ENCODE measurements at places on chromosomes 1 and 21. TPM values are rescaled to one million over a fixed set of nuclear protein-coding genes. Genes with fewer than 3 reads are reported as not detected.

GRCh38 chr1:178494569-178494971, 2.2 kb downstream of the CLEC20A start:
- no peak for DNase-seq
- H3K4me3 ChIP-seq, result no peak overlapping the region
- no peaks in the 10 kb centered on the region for H3K4me1 ChIP-seq
- H3K36me3 ChIP-seq, result no peaks in the 10 kb centered on the region
- no peaks in the 10 kb centered on the region for H3K27me3 ChIP-seq

DNA sequence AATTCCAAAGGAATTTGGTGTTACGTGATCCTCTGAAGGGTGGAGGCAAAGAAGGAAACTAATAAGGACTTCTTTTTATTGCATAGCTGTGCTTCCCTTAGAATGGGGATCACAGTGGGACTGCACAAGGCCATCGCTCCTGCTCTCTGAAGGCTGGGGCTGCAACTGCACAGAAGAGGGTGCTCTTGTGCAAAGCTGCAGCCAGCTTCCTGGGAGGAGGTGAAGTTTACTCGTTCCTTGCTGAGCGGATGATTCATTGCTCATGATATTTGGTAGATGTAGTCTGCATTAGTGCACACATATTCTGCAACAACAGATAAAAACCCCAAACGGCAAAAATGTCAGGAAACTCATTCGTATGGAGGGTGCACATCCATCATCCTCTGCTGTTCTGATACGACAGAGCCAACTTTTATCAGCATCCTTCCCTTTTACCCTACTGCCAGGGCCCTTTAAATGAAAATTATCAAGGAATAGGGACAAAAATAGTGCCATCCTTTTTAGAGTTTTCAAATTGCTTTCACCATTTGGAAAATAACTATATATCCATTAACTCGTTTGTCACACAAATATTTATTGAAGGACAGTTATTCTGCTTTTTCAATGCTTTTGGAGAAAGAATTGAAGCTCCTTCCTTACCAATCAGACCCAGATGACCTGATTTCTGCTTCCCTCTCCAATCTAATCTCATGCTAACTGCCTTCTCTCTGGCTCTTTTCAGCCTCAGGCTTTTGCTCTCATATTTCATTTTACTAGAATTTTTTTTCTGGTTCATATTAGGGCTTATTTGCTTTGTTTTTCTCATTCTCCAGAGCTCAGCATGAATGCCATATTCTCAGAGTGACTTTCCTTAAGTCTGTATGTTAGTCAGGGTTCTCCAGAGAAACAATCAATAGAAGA, 263.6 kb downstream of the DUSP10 start:
- no peak overlapping the region for H3K4me3 ChIP-seq
- no peaks in the 10 kb centered on the region for H3K4me1 ChIP-seq
- peak; percentile 47 for DNase-seq
- H3K27me3 ChIP-seq, result no peaks in the 10 kb centered on the region
- H3K27ac ChIP-seq, result no peak overlapping the region
- H3K36me3 ChIP-seq, result no peaks in the 10 kb centered on the region

DNA sequence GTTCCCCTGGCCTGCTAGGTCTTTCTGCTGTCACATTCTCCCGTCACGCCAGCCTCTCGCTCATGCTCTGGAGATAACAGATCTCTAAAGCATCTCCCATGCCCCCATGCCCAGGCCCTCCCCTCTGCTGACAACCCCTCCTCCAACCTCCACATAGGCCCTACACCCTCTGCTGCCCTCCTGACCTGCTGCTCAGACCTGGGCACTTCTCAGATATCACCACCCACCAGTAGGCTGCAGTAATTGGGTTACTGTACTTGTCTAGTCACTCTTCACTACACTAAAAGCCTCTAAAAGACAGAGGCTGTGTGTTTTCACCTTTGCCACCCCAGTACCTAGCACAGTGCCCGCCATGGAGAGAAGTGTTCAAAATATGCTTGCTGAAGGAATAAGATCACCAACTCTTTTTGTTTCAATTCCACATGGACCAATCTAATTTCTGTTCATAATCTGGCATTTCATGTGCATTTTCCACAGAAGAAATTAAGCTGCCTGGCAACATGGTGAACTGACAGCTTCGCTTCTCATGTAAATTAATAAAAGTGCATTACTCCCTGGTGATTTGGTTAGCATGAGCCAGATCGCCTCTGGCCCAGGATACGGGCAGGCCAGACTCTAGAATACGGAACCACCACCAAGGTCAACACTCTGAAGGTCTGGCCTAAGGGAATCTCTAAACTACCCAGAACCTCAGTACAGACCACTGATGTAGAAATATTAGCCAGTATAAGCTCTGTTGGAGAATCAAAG, 20.7 kb downstream of the LBR start:
- H3K27me3 ChIP-seq, result no peaks in the 10 kb centered on the region
- no peak for DNase-seq
- no peaks in the 10 kb centered on the region for H3K4me1 ChIP-seq
- H3K27ac ChIP-seq, result no peak overlapping the region
- peaks cover 41% of the 10 kb centered on the region for H3K36me3 ChIP-seq
- H3K4me3 ChIP-seq, result no peak overlapping the region

TNFRSF4 gene
- total RNA-seq, result 0.37 TPM

DNA sequence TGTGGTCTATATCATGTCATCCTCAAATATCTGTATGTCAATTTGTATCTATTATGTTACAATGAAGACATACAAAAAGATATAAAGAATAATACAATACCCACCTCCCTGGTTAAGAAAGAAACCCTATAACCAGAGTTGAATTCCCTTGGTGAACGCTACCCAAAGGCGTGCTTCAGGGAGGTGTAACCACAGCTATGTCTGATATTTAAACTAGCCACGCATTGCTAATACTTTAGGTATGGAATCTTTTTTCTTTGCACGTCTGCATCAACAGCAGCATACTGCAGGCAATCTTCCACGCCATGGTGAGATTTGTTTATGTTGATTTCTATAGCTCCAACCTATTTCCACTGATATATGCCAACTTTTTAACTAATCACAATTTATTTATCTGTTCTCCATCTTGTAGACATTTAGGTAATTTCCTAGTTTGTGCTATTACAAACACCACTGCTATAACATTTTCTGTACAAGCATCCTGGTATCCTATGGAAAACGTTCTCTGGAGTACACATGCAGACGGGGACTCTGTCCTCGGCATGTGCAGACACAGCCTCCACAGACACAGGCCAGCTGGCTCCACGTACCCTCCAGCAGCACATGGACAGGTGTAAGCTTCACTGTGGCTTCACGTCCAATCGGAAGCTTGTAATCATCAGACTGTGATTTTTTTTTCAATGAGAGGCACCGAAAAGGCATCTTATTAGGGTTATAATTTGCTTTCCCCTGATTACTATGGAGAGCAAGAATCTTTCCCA, 58.5 kb downstream of the HSF2BP start:
- H3K4me1 ChIP-seq, result peaks cover 3% of the 10 kb centered on the region
- no peak overlapping the region for H3K4me3 ChIP-seq
- H3K27me3 ChIP-seq, result no peaks in the 10 kb centered on the region
- H3K27ac ChIP-seq, result no peak overlapping the region

SLAMF8 gene
- not detected for total RNA-seq

DNA sequence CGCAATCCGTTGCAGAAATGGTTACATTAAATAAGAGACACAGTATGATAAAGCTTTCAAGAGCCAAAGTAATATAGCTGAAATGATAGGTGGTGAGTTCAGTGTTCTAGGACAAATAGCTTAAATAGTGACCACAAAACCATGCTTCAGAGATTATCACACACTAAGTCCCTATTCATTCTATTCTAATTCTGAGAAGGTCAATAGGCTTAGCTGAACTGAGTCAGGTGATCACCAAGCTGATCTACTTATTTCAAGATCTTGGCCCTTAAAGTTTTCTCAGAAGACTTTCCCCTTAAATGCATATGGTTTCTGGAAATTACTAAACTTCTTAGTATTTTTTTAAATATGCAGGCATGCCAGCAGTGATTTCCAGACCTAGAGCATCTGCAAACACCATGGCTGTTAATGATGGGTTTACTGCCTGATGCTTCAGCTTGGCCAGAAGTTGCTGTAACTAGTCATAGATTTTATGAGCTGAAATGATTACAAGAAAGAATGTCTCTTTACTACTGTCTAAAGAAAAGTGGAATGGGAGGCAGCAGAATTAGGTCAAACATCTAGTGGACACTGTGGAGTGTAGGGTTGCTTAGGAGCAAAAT, 242.9 kb downstream of the ST6GALNAC3 start:
- DNase-seq, result no peak
- no peak overlapping the region for H3K27ac ChIP-seq
- no peaks in the 10 kb centered on the region for H3K4me1 ChIP-seq
- H3K36me3 ChIP-seq, result no peaks in the 10 kb centered on the region
- H3K4me3 ChIP-seq, result no peak overlapping the region
- no peaks in the 10 kb centered on the region for H3K27me3 ChIP-seq

DNA sequence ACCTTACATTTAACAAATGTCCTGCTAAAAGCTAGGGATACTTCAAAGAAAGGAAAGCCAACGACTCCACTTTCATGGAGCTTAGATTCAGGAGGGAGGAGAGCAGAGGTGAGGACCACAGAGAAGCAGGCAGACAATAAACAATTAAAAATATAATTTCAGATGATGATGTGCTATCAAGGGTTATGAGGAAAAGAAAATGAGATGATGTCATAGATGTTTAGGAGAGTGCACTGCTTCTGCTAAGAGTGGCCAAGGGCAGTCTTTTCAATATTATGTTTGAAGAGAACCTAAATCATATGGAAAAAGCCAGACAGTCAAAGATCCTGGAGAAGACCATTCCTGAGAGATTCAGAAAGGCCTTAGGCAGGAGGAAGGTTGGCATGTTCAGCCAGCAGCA, 66.6 kb upstream of the HOOK1 start:
- H3K27ac ChIP-seq, result no peak overlapping the region
- no peaks in the 10 kb centered on the region for H3K27me3 ChIP-seq
- no peak overlapping the region for H3K4me3 ChIP-seq
- peaks cover 4% of the 10 kb centered on the region for H3K4me1 ChIP-seq
- no peak for DNase-seq

CDC42BPA gene
- total RNA-seq, result 44.0 TPM

DNA sequence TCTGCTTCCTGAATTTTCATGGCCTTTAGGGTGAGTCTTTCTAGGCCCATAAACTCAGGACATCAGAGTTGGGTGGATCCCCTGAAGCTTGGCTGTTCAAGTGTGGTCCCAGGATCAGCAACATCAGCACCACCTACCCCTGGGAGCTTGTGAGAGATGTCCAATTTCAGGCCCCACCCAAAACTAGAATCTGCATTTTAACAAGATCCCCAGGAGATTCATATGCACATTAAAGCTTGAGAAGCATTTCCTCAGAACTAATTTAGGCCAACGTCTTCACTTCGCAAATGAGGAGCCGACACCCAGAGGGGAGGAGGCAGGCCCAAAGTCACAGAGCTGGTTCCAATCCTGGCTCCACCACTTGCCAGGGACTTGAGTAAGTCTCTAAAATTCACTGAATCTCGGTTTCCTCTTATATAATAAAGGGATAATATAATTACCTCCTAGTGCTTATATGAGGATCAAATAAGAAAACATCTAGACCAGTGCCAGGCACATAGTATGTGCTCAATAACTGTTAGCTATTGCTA, 10.3 kb upstream of the PHLDA3 start:
- no peak for DNase-seq
- H3K27ac ChIP-seq, result no peak overlapping the region
- H3K4me1 ChIP-seq, result peaks cover 23% of the 10 kb centered on the region
- no peaks in the 10 kb centered on the region for H3K27me3 ChIP-seq
- no peaks in the 10 kb centered on the region for H3K36me3 ChIP-seq

DNA sequence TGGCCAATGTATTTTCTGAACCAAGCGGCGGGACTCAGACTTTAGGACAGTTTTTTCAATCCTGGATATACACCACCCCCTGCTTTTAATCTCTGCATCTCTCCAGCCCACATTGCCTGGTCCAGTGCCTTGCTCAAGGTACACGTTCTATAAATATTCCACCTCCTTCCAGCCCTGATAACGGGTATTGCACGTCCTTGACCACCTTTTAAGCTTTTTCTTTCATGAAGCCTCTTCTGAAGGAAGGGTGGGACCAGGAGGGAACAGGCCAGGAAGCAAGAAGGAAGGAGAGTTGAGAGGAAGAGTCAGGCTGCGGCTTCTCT, 3.4 kb downstream of the S100A16 start:
- H3K36me3 ChIP-seq, result peaks cover 3% of the 10 kb centered on the region
- H3K4me3 ChIP-seq, result peak overlapping the region; percentile 51
- H3K4me1 ChIP-seq, result peaks cover 47% of the 10 kb centered on the region
- DNase-seq, result no peak
- no peaks in the 10 kb centered on the region for H3K27me3 ChIP-seq

- no peaks in the 10 kb centered on the region for H3K36me3 ChIP-seq
- DNase-seq, result no peak
- H3K27me3 ChIP-seq, result no peaks in the 10 kb centered on the region
- H3K27ac ChIP-seq, result no peak overlapping the region
- no peak overlapping the region for H3K4me3 ChIP-seq
- peaks cover 3% of the 10 kb centered on the region for H3K4me1 ChIP-seq
Measured at GRCh38 chr1:225666495-225666894, 13.6 kb upstream of the ENAH start.

DNA sequence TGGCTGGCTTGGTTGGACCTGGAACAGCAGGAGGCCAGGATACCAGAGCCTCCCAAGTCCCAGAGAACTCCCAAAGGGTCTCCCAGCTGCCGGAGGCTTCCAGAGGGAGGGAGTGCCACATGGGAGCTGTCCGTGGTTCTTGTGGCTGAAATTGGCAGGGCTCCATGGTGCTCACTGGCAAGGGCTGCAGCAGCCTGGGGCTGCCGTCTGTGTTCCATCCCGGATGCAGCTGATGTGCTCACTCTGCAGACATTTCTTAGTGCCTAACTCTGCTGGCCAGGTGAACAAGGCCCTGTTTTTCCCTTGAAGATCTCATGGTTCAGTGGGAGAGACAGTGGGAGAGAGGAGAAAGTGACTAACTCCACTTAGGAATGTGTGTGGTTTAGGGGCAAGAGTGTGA, 261.1 kb downstream of the CAMTA1 start:
- H3K27ac ChIP-seq, result no peak overlapping the region
- no peak for DNase-seq
- H3K27me3 ChIP-seq, result peaks cover 16% of the 10 kb centered on the region
- no peak overlapping the region for H3K4me3 ChIP-seq
- no peaks in the 10 kb centered on the region for H3K4me1 ChIP-seq

GRCh38 chr1:169044296-169044695, 62.2 kb upstream of the ATP1B1 start:
- H3K36me3 ChIP-seq, result no peaks in the 10 kb centered on the region
- DNase-seq, result no peak
- no peak overlapping the region for H3K27ac ChIP-seq
- no peak overlapping the region for H3K4me3 ChIP-seq

All from HCT116 (cell line).